HCT116 (cell line): ENCODE measurements at places on chromosomes 11 and 22. TPM values are rescaled to one million over a fixed set of nuclear protein-coding genes. Genes with fewer than 3 reads are reported as not detected.

The IL17REL gene
- total RNA-seq = not detected

The CDON gene
- 16.9 TPM for total RNA-seq

GRCh38 chr11:69703768-69704507 is at the start of gene FGF19:
FGF19 (minus strand) TSS chr11:69704022; CDS start chr11:69703876, 146 bp downstream.
- H3K4me3 ChIP-seq = peak within 1 kb of the TSS; percentile 63
- no peaks in the 10 kb centered on the region for H3K27me3 ChIP-seq
- DNase-seq = no peak
- peak within 1 kb of the TSS; percentile 80 for H3K27ac ChIP-seq
- no peaks in the 10 kb centered on the region for H3K36me3 ChIP-seq
- H3K4me1 ChIP-seq = peaks cover 54% of the 10 kb centered on the region

GRCh38 chr11:45042560-45042959 is 91.9 kb upstream of the TP53I11 start:
- H3K4me1 ChIP-seq = peaks cover 15% of the 10 kb centered on the region
- H3K4me3 ChIP-seq = no peak overlapping the region
- H3K27ac ChIP-seq = no peak overlapping the region
- no peaks in the 10 kb centered on the region for H3K36me3 ChIP-seq
- no peaks in the 10 kb centered on the region for H3K27me3 ChIP-seq

DNA sequence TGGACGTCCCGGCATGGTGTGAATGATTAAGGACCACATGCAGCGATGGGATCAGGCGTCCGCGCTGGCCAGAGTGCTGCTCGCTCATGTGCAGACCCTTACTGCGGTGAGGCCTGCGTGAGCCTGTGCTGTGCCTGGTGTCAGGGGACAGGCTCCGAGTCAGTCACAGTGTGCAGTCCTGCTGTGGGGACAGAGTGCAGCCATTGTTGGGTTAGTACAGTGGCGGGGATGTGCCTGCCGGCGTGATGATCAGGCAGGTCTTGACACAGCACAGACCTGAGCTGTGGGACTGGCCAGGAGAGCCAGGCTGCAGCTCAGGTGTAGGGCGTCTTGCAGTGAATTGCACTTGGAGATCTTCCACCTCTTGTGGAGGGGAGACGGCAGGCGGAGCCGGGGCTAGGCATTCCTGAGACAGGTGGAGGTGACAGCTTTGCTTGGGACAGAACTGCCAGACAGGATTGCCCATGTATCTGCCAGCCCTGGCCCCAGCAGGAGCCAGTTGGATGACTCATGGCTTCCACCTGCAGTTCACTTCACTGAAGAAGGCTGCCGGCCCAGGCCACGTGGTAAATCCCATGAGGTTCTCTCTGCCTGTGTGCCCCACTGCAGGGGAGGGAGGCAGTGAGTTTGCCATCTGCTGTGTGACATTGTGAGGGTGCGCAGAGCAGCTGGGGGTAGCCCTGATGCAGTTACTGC is 17.3 kb downstream of the TRMU start:
- H3K27ac ChIP-seq = peak overlapping the region; percentile 53
- DNase-seq = no peak
- peaks cover 13% of the 10 kb centered on the region for H3K4me1 ChIP-seq
- peaks cover 29% of the 10 kb centered on the region for H3K36me3 ChIP-seq
- no peak overlapping the region for H3K4me3 ChIP-seq

DNA sequence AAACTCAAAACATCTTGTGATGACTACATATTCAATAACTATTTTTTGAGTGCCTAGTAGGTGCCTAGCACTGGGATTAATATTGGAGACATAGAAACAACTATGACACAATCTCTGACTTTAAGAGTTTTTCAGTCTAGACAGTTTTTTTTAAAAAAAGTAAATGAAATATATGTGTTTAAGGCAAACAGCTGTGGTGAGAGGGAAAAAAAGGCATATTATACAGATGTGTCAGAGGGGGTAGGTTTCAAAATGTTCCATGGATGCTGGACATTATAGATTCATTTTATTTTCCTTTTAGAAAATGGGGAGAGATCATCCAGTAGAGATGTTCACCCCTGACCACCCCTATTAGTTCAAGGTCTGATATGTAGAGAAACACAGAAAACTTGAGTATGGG is 90.8 kb downstream of the LUZP2 start:
- DNase-seq = no peak
- H3K36me3 ChIP-seq = no peaks in the 10 kb centered on the region
- H3K27ac ChIP-seq = no peak overlapping the region
- no peaks in the 10 kb centered on the region for H3K27me3 ChIP-seq
- no peaks in the 10 kb centered on the region for H3K4me1 ChIP-seq
- no peak overlapping the region for H3K4me3 ChIP-seq

DNA sequence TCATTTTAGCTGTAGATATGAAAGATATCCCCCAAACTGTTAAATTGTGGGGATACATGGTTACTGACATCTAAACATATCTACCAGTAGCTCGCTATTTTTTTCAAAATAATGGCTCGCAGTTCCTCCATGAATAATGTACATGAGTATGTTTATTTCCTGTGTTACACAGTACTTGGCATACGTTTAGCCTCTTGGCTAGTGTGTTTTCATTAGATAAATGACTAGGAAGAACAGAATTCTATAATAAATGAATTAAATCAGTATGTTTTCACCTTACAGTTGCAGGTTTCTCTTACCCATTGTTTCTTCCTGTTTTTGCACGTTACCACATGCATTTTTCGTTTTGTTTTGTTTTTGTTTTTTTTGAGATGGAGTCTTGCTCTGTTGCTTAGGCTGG is 21.8 kb downstream of the RNF169 start:
- H3K27me3 ChIP-seq = no peaks in the 10 kb centered on the region
- no peaks in the 10 kb centered on the region for H3K36me3 ChIP-seq
- DNase-seq = no peak
- H3K27ac ChIP-seq = no peak overlapping the region
